CD8-positive, alpha-beta memory T cell (primary cell): ENCODE measurements at places on chromosomes 1 and 21. TPM values are rescaled to one million over a fixed set of nuclear protein-coding genes. Genes with fewer than 3 reads are reported as not detected.

Gene TMPRSS3
- total RNA-seq, result 20.4 TPM

Gene AVPR1B
- total RNA-seq, result not detected

Gene FHAD1
- total RNA-seq, result not detected

Gene ARMH1
- total RNA-seq, result 38.0 TPM

Gene LCE1C
- total RNA-seq, result not detected

Gene IL20
- not detected for total RNA-seq

Gene DMBX1
- total RNA-seq, result not detected

Gene CA6
- 1.4 TPM for total RNA-seq

Gene TAF5L
- total RNA-seq, result 30.5 TPM

Gene F13B
- not detected for total RNA-seq

Gene RHOU
- 0.64 TPM for total RNA-seq

Gene VANGL2
- total RNA-seq, result 0.07 TPM

Gene RGS13
- total RNA-seq, result 0.07 TPM

Gene U2AF1
- 16.3 TPM for total RNA-seq
